CD4-positive, alpha-beta T cell treated with Interleukin-10 for 1 hour (primary cell): ENCODE measurements at places on chromosomes 12 and 14.

GRCh38 chr14:35335388-35336092, 43.4 kb downstream of the PSMA6 start:
- no peak for DNase-seq

GRCh38 chr12:124399622-124400021, 104.7 kb downstream of the RFLNA start:
- peak; percentile 37 for DNase-seq

- DNase-seq = no peak
Observed at GRCh38 chr12:59121451-59121850, 201.1 kb upstream of the LRIG3 start.

DNA sequence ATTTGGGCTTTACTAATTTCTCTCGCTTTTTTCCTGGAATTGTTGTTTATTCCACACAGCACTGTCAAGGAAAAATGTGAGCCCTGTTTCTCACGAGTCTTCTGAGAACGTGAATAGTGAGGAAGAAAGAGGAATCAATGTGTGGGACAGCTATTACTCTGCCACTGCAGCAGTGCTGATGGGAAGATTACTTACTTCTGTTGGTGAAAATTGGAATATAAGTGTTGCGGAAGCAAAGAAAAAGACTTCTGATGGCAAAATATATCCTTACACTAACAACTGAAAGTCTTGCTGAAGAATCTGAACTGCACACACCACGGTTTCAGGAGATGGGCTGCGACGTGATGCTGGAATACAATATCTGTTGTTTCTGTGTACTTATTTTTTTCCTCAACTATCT, 884.2 kb downstream of the AACS start:
- no peak for DNase-seq

DNA sequence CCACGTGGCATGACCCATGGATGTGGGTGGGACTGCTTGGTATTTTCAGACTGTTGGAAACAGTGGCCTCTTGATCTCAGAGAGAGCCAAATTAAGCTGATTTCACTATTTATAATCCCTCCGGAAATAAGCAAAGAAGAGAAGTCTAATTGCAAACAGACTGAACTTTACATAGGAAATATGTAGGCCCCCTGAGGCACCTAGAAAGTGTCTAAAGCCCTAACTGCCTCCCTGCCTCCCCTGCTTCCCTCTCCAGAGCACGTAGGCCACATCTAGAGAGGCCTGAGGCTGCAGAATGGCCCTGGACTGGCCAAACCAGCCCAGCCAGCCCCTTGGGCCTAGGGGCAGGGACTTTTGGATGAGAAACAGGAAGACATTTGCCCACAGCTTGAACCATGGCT, 123.8 kb downstream of the ZFP36L1 start:
- no peak for DNase-seq
